NCI-H187 (cell line): ENCODE measurements at places on chromosomes 3 and 15.

- DNase-seq: no peak
These were observed 14.5 kb downstream of the TIGIT start for GRCh38 chr3:114308377-114308776.

- no peak for DNase-seq
These were observed 62.9 kb upstream of the XCR1 start for GRCh38 chr3:46090161-46090591.

GRCh38 chr15:89395996-89396395, 61.4 kb upstream of the POLG start:
- no peak for DNase-seq

DNA sequence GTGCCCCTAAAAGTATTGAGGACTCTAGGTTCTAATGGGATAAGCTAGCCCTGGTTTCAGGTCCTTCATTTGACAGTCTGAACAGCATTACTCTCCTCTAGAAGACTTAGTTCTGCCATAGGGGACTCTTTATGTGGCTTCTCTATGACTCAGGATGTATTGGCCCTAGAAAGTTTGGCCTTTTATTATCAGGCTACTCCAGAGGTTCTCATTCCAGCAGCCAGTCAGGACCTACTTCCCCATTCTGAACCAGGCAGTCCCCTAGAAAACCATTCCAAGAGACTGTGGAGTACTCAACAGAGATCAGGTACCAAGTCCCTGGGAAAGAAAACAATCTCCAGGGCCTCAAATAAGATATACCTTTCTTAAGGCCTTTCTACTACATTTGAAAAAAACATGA, 157.9 kb upstream of the TSPAN3 start:
- DNase-seq: no peak

DNA sequence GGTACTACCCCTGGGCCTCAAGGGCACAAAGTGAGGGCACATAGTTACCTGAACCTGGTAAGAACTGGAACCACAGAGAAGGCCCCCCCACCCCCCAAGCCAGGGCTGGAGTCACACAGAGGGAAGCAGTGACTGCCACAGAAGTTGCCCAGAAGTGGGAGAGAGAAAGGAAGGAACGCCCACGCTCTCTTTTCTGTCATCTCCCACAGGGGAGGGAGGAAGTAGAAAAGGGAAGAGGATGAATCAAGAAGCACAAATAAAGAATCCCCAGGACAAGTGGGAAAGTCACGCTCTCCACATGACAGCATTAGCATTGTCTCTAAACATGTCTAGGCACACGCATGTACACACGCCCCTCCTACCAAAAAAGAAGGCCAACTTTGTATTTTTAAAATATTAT, 114.7 kb upstream of the FRMD4B start:
- no peak for DNase-seq

GRCh38 chr3:170712798-170713197, 126.9 kb upstream of the SLC7A14 start:
- DNase-seq: no peak

DNA sequence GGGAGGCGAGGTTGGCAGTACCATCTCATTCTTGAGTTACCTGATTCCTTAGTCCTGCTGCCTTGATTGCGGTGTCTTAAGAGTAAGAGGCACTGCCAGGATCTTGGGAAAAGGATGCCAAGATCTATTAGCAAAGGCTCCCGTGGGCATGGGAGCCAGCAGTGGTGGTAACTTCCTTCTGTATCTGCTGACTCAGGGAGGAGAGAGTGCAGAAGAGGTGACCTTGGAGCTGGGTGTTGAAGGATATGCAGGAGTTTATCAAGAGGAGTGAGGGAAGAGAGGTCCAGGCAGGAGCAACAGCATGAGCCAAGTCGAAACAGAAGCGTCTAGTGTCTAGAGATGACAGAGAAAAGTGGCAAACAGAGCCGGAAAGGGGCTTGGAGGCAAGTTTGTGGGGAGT, 4.5 kb downstream of the MESP2 start:
- DNase-seq: no peak

GRCh38 chr3:20028905-20029331, 11.3 kb upstream of the KAT2B start:
- no peak for DNase-seq

- no peak for DNase-seq
These were observed 223.4 kb upstream of the GADL1 start for GRCh38 chr3:31117854-31118253.

DNA sequence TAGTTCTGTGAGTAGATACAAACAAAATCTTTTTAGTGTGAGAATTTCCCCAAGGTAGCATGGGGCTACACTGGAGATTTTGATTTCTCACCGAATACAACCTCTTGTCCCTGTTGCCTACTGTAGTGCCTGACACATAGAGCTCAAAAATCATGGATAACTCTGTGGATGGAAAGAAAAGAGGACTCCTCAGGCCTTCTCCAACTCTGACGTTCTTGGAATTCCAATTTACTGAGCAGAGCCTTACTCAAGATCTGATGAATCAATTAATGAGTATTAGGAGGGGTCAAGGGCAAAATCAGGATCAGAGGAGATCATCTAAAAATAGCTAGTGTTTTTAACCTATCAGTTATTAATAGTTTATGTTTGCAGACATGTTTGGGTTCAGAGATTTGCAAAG, 46.7 kb upstream of the PYDC2 start:
- DNase-seq: no peak

- peak; percentile 81 for DNase-seq
These were observed 661 bp upstream of the PARP14 start for GRCh38 chr3:122679882-122680474.

GRCh38 chr3:191105418-191105817, 93.6 kb upstream of the OSTN start:
- no peak for DNase-seq

DNA sequence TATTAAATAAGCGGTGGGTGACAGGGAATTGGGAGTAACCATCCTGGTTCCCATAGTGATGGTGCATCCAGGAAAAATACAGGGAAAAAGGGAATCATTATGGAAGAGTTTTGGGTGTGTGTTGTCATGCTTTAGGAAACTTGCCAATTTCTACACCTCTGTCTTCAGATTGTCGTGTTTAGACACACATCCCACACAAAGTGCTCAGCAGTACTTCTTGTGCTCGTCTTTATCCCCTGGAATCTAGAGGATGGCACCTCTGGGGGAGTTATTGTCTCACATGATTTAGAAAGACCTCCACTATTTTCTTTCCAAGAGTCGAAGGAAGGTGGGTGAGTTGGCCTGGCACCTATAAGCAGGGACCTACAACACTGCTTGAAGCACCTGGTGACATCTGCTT, 35.8 kb downstream of the CACNA1D start:
- no peak for DNase-seq

DNA sequence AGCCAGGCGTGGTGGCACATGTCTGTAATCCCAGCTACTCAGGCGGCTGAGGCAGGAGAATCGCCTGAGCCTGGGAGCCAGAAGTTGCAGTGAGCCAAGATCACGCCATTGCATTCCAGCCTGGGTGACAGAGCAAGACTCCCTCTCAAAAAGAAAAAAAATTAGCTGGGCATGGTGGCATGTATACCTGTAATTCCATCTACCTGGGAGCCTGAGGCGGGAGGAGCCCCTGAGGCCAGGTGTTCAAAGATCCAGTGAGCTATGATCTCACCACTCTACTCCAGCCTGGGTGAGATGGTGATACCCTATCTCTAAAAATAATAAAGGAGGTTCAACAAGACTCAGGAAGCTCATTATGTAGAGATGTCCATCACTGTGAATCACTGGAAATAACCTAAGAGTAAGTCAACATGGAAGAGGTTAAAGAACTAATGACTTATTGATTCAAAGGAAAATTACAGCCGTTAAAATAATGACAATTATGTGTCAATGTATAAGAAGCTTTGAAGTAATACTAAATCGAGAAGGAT, 19.8 kb upstream of the RAB7A start:
- DNase-seq: no peak

DNA sequence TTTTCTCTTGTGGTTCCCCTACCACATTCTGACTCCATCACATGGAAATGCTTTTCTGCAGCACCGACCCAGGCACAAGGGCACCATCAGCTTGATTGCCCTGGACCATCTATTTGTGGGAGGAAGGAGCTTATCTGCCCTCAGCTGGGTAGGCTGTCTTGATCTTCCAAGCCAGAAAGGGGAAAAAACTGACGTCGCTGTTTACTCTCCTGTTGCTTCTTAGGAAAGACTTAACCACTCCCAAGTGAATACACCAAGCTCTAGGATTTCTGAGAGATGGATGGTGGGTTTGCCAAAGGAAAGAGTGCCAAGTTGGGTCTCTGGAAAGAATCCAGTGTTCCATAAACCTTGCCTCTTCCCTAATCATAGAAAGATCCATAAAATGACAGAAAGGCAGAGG, 4.0 kb downstream of the TNFAIP8L3 start:
- DNase-seq: no peak

GRCh38 chr3:136992115-136992514, 34.3 kb downstream of the IL20RB start:
- no peak for DNase-seq

DNA sequence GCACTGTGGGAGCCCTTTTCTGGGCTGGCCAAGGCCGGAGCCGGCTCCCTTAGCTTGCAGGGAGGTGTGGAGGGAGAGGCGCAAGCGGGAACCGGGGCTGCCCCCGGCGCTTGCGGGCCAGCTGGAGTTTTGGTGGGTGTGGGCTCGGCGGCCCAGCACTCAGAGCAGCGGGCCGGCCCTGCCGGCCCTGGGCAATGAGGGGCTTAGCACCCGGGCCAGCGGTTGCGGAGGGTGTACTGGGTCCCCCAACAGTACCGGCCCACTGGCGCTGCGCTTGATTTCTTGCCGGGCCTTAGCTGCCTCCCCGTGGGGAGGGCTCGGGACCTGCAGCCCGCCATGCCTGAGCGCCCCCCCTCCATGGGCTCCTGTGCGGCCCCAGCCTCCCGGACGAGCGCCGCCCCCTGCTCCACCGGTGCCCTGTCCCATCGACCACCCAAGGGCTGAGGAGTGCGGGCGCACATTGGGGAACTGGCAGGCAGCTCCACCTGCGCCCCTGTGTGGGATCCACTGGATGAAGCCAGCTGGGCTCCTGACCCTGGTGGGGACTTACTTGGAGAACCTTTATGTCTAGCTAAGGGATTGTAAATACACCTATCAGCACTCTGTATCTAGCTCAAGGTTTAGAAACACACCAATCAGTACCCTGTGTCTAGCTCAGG, 707.7 kb downstream of the GRM7 start:
- no peak for DNase-seq

DNA sequence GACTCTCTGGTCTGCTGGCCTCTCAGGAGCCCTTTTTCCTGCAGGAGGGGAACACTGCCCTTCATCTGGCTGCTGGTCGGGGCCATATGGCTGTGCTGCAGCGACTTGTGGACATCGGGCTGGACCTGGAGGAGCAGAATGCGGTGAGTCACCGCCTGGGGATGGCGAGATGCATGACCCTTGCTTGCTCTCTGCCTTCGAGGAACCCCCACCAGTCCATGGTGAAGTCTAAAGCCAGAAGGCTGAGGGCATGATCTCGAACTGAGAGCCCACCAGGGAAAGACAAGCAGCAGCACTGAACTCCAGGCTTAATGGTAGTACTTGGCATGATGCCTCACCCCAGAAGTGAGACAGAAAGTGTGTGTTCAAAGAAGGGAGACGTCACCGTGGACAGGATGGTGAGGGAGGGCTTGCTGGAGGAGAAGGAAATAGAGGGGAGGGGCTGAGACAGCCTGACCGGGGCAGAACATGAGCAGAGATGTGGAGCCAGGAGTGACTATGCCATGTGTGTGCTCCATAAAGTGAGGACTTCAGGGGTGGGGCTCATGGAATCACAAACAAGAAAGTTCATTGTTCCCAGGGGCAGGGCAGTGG, 19.2 kb downstream of the ANKDD1A start:
- no peak for DNase-seq

GRCh38 chr3:120756061-120756460, 13.5 kb downstream of the GTF2E1 start:
- no peak for DNase-seq

DNA sequence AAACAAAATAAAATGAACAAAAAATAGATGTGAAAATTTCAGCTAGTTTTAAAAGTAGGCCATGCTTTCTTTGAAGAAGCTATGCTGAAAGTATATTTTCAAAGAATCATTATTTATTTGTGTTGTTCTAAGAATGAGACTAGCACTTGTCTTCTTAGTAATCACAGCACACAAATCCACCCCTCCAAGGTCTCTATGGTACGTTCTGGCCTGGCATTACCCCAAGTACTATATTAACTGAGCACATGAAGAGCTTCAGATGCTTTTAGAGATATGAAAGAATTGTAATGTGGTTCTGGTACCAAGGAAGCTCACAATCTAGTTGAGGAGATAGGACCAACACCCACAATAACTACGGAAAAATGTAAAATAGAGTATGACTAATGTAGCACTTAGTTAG, 416.5 kb downstream of the PLCL2 start:
- no peak for DNase-seq

- no peak for DNase-seq
These were observed 60.8 kb downstream of the CTNNB1 start for GRCh38 chr3:41260063-41260450.

GRCh38 chr3:178754852-178755510, 218.7 kb downstream of the KCNMB2 start:
- no peak for DNase-seq

DNA sequence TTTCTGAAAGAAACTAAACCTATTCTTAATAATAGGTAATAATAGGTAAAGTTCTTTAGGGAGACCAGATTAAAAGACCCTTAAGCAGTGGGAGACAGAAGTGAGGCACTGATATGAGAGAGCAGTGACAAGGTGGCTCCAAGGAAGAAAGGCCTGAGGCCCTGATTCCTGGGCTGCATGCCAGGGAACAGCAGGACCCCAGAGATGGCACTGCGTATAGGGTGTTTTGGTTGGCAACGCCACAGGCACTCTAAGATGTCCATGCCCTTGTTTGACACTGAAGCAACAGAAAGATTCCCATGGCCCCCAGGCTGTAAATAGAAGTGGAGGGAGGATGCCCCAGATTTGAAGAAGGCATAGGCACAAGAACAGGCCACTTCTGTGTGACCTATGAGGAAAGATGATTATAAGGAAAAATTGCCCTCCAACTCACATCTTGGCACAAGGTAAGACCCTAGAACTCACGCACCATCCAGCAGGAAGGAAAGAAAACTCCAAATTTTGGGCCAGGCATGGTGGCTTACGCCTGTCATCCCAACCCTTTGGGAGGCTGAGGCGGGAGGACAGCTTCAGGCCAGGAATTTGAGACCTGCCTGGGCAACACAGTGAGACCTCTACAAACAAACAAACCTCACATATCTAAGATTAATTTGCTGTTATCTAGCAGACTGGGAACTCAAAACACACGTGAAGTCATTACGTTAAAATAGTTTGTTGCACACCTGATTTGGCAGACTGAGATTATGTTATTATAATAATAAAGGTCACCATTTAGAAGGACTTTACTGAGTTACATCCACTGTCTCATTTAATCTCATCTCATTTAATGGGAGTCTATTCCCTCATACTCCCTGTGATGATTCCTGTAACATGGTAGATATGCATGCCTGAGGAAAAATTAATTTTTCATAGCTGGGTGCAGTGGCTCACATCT, 10.5 kb upstream of the BLM start:
- DNase-seq: no peak

DNA sequence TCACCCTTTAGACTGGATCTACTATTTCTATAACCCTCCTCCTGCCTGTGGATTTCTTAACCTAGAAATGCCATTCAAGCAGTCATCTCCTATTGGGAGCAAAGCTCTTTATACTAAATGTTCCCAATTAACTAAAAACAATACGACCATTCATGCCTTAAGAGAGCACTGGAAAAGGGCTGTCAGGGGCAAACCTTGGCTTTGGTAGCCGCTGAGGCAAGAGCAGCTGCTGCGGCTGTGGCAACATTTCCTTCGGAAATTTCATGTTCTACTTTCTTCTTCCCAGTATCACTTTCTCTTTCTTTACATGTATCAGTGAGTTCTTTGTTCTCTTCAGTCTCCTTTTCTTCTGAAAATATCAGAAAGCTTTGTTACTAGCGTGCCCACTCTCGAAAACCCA, 56.3 kb upstream of the CSPG5 start:
- DNase-seq: no peak
